Activated T-helper 2 cell treated with anti-CD3 and anti-CD28 coated beads, Interferon-gamma antibody, Interleukin-2, Interleukin-4, amounts not matched to agents 10 μg/mL and 5 μg/mL and 100 μg/mL, durations not matched to agents 14 hours and 24 hours and 36 hours (primary cell): ENCODE measurements at places on chromosomes 3 and 15. TPM values are rescaled to one million over a fixed set of nuclear protein-coding genes. Genes with fewer than 3 reads are reported as not detected.

GRCh38 chr15:52308446-52309153 is 13.0 kb upstream of the MYO5C start:
- no peak for DNase-seq
- no peak overlapping the region for H3K27ac ChIP-seq
- no peak overlapping the region for H3K4me3 ChIP-seq
- H3K27me3 ChIP-seq: no peaks in the 10 kb centered on the region
- H3K4me1 ChIP-seq: peaks cover 5% of the 10 kb centered on the region
- peaks cover 13% of the 10 kb centered on the region for H3K36me3 ChIP-seq

ACKR4 gene
- total RNA-seq: not detected in 2 replicates

ANKRD34C gene
- total RNA-seq: not detected in 2 replicates

DNA sequence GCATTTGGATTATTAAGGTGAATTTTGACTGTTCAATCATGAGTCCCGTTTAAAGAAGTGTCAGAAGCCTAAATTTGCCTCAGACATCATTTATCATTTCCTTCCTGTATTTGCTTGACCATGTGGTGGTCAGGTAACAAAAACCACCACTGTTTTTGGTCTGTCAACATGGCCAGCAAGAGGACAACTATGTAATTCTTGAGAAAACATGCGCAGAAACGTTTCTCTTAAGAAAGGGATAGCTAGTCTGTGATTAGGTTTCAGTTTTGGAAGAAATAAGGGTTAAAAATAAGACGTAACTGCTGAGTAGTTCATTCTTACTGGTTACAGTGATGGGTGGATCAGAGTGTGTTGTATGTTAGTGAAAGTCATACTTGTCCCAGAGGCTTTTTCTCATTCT is 204.5 kb downstream of the AKAP13 start:
- H3K27ac ChIP-seq: peak overlapping the region; percentile 33
- H3K27me3 ChIP-seq: no peaks in the 10 kb centered on the region
- H3K4me1 ChIP-seq: peaks cover 77% of the 10 kb centered on the region

RARRES1 gene
- 0.21 and 0.64 TPM in 2 replicates for total RNA-seq
